Liver (tissue), 10 donors: ENCODE measurements at places on chromosomes 3 and 15. TPM values are rescaled to one million over a fixed set of nuclear protein-coding genes. Genes with fewer than 3 reads are reported as not detected.

Gene LRRC34
- total RNA-seq = 0.42 TPM

DNA sequence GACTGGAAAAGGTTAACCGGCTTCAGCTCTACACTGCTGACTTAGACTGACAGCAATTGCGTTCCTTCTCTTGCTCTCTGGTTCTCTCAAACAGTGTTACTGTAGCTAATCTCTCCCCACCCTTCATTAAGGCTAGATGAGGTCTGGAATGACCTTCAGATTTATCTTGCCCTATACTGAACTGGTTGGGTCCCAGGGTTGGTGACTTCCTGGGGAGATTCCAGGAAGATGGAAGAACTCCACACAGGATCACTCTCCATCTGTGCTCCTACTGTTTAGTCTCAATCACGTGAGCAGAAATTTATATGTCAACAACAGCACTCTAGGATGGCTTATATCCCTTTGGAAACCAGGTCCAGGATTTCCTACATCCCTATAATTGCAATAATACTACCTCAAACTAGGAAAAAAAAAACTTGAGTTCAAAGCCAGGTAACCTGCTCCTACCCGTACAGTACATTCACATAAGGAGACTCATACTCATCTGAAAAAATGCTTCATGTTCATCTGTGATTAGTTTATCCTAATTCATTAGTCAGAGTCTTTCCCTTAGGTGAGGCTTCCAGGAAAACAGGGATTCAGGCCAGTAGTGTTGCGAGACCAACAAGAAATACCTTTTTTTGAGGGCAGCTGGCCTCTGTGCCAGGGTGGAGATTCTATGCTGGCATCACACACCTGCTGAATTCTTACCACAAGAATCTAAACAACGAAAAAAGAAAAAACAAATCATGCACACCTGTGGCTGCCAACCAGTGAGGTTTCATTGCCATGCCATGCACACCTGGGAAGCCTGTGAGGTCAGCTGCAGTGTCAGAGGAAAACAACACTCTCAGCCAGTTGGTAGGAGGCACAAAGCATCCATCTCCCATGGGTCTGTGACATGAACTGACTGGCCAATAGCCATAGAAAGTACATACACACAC, 297.3 kb downstream of the MECOM start:
- no peak overlapping the region for H3K27ac ChIP-seq
- no peaks in the 10 kb centered on the region for H3K36me3 ChIP-seq
- H3K27me3 ChIP-seq = no peaks in the 10 kb centered on the region
- no peak overlapping the region for H3K4me3 ChIP-seq

DNA sequence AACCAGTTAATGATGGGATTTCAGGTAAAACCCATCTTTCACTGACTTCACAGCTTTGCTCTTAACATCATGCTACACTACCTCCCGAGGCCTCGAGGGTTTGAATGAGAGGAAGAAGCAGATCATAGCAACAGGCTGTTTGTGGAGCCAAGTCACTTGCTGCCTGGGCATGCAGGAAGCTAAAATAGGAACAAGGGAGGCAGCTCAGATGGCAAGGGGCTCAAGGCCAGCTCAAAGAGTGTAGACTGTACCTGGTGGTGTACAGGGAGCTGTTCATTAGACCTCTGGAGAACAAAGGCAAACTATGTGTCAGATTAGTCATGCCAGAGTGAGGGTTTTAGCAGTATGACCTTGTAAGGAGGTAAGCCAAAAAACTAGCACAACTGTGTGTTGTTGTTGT, 28.8 kb downstream of the ARRDC4 start:
- H3K4me3 ChIP-seq = no peak overlapping the region
- no peaks in the 10 kb centered on the region for H3K27me3 ChIP-seq
- H3K4me1 ChIP-seq = peaks cover 9% of the 10 kb centered on the region

Gene CLDN16
- 0.89 TPM for total RNA-seq

DNA sequence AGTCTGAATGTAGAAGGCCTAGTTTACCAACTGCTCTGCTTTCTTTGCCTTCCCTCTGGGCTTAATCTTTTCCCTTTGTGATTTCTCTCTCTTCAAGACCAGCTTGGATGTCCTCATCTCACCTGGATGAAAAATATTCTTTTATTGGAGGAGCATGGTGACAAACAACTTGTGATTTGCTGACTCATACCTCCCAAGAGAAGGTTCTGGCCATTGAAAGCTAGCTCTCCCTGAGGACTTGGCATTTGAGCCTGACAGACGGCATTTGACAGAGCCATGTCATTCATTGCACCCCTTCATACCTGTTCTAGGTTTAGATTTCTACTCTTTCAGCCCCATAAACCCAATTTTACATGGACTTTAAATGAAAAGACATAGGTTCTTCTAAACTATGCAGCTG, 33.3 kb downstream of the ATG7 start:
- no peaks in the 10 kb centered on the region for H3K27me3 ChIP-seq
- no peak overlapping the region for H3K27ac ChIP-seq
- DNase-seq = no peak

- H3K4me1 ChIP-seq = no peaks in the 10 kb centered on the region
- DNase-seq = no peak
- H3K36me3 ChIP-seq = no peaks in the 10 kb centered on the region
- no peaks in the 10 kb centered on the region for H3K27me3 ChIP-seq
- H3K27ac ChIP-seq = no peak overlapping the region
These were observed 141.7 kb downstream of the IL5RA start for GRCh38 chr3:2968475-2968874.
